ENCODE measurements at places on chromosomes 7 and 10.
A peak's percentile ranks its signal among the peaks of the same experiment; 100 is the strongest.

- no peak for DNase-seq
Measured at GRCh38 chr7:29179115-29179514, 15.5 kb upstream of the CHN2 start.

- no peak for DNase-seq
Measured at GRCh38 chr10:120557311-120557710, 100.3 kb downstream of the PLPP4 start.

- DNase-seq, result peak; percentile 62
Measured at GRCh38 chr7:26200038-26200443, 505 bp downstream of the HNRNPA2B1 start.

DNA sequence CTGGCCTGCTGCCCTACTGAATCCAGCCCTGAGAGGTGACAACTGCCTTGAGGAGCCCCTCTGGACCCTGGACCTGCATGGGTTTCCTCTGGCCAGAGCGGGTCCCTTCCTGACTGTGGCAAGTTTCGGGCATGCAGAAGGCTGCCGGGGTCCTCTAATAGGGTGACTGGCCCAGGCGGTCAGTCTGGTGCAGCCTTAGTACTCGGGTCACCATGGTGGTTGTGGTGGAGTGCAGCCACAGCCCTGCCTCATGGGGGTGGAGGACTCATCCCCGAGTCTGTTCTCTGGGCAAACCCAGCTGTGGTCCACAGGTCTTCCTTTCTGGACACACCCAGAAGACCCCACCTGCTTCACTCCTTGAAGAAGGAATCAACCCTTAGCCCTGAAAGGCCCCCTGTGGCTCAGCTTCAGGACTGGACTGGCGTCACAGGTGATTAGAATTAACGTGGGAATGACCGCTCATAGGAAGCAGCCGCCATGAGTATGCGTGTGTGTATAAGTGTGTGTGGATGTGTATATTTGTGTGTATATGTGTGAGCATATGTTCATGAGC is 28.7 kb downstream of the RAMP3 start:
- no peak for DNase-seq

- no peak for DNase-seq
Measured at GRCh38 chr7:135833642-135834041, 85.0 kb upstream of the FAM180A start.

DNA sequence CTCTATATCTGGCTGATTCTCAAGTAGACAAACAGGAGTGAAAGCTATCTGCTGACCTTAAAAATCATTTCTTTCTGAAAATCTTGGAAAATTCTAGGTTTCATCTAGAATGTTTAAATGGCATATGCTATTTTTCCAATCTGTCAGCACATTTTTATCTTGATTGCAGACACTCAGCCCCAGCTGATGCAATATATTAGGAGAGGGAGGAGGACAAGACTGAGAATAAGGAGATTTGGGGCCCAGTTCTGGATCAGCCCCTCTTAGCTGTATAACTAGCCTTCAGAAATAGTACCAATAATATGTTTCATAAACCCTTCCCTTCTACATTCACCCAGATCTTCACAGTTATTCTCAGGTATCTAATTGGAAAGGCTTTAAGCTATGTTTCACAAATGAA is 131.2 kb downstream of the HDAC9 start:
- no peak for DNase-seq

DNA sequence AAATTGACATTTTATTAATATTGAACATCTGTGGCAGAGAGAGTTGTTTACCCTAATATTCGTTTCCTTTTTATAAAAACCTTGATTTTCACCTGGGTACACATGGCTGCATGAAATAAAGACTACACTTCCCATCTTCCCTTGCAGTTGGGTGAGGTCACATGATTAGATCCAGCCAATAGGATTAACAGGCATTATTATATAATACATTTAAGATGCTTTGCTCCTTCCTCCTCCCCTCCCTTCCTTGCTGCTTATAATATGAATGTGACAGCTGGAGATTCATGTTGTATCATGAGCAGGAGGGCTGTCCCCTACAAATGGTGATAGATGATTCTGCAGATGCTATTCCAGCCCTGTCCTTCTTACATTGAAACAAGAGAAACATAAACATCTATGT is 146.6 kb downstream of the SH2D4B start:
- peak; percentile 9 for DNase-seq

GRCh38 chr7:15750727-15751126 is 64.2 kb upstream of the MEOX2 start:
- DNase-seq, result no peak
